Stimulated activated CD8-positive, alpha-beta memory T cell treated with anti-CD3 and anti-CD28 coated beads, Interleukin-4, amount 100 ng/mL, for 1 hour (primary cell): ENCODE measurements at places on chromosomes 1 and 21.

- no peak for DNase-seq
These were observed 3.6 kb upstream of the VWA1 start for GRCh38 chr1:1431845-1432273.

- DNase-seq, result no peak
These were observed 138.3 kb downstream of the APP start for GRCh38 chr21:26032263-26032662.

- no peak for DNase-seq
These were observed 488.0 kb upstream of the PLXNA2 start for GRCh38 chr1:208731981-208732821.

DNA sequence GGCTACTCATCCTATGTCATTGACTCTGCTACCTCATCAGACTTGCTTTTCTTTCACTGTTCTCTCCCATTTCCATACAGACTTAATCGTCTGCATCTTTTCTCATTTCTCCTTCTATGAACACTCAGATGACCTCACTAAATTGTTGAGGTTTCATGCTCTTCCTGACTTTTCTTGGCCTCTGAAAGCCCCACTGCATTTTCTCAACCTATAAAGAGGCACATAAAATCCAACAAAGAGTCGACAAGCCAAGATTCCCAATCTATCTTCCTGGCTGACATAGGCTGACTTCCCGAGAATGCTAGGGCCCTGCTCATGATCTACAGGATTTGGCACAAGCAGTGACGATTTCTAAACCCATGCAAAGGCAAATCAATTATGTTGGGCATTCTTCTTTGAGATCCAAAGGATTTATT lies 280.8 kb upstream of the DPYD start:
- no peak for DNase-seq

DNA sequence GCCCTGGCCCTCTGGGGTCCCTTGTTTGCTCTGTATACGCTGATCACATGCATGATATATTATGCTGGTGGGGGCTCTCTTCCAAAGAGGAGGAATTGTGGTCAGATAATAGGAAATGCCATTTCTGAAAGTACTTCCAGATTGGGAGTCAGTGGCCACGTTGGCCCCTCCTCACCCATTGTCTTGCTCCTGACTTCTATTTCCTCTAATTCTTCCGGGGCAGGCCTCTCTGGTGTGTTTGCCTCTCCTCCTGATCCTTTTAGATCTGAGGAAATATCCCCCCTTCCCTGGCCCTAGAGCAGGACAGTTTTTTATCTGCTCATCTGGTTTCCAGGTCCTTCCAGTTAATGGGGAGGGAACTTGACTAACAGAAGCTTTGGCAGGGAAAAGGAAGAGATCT lies 2.9 kb downstream of the VANGL2 start:
- no peak for DNase-seq

- no peak for DNase-seq
These were observed 18.8 kb downstream of the ELF3 start for GRCh38 chr1:202029171-202029665.

DNA sequence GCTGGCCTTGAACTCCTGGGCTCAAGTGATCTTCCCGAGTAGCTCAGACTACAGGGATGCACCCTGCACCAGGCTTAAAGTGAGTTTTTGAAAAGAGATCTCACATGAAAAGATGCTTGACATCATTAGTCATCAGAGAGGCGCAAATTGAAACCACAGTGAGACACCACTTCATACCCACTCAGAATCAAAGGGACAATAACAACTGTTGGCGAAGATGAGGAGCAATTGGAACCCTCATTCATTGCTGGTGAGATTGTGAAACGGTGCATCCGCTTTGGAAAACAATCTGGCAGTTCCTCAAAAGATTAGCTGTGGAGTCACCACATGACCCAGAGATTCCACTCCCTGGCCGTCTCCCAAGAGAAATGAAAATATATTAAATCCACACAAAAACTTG lies 122.3 kb downstream of the PGBD5 start:
- no peak for DNase-seq

DNA sequence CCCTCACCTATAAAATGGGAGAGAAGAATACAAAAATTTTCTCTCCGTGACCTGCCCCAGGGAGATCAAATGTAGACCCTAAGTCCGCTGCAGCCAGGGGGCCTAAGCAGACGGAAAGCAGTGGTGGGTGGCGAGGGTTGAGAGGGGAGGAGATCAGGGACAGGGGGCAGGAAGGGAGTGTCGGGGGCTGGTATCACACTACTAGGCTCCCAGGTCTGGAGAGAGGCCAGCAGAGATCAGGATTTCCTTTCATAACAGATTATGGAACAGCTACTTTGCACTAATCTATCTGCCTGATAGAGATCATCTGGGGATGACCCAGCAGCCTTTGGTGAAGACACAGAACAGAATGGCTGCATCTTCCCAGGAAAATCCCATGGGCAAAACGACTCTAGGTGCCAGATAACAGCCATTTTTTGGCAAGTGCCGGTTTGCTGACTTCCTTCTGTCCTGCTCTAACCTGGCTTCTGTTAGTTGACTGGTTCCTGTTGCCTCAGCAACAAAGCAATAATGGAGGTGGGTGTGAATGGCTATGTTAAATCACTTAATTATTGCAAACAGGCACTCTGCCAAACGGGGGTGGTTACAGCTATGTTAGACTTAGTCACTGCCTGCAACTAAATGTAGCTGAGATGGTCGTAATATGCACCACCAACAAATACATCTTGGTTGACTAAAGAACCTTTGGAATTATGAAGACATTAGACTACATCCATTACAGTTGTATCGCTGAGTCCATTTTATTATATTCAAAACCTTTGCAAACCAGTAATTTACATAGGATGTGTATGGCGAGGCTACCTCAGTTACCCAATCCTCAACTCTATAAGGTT lies 30.0 kb upstream of the EPS8L3 start:
- no peak for DNase-seq
